ENCODE measurements at places on chromosomes 7 and 10.

GRCh38 chr10:124357561-124357885 is 61.2 kb downstream of the OAT start:
- peak; percentile 53 for DNase-seq
- H3K4me3 ChIP-seq, result no peak overlapping the region
- H3K27me3 ChIP-seq, result no peaks in the 10 kb centered on the region
- H3K4me1 ChIP-seq, result peaks cover 10% of the 10 kb centered on the region
- H3K36me3 ChIP-seq, result no peaks in the 10 kb centered on the region

DNA sequence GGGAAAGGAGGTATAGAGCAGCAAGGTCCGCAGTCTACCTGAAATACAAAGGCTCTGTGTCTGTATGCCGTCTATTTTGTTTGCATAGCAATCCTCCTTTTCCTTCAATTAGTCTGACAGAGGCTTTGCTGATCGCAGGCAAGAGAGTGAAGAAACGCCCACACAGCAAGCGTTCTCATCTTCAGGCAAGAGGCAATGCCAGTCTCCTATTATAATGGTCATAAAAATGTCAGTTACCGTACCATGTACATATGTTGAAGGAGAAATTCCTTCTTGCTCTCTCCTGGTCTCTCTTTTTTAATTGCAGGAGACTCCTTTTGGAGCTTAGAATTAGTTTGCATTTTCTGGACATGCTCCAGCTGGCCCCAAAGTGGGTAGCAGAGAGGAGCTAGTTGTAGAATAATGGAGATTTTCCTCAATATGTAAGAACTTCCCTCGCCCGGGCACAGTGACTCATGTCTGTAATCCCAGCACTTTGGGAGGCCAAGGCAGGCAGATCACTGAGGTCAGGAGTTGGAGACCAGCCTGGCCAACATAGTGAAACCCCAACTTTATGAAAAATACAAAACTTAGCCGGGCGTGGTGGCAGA is 139.5 kb downstream of the PFKFB3 start:
- H3K36me3 ChIP-seq, result no peaks in the 10 kb centered on the region
- H3K27me3 ChIP-seq, result no peaks in the 10 kb centered on the region
- no peak overlapping the region for H3K27ac ChIP-seq

DNA sequence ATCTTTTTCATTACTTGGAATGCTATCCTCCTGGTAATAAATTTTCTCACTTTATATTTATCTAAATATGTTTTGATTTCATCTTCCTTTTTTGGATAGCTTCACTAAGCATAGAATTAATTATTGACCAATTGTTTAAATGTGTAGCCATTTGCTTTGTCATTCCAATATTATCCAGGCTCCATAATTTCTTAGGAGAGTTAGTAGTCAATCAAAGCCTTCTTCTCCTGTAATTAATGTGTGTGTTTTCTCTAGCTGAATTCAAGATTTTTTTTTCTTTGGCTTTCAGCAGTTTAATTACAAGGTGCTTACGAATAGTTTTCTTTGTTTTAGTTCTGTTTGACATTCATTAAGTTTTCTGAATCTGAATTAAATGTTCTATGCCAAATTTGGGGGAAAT is 545.9 kb upstream of the CELF2 start:
- DNase-seq, result no peak
- no peak overlapping the region for H3K4me3 ChIP-seq
- H3K4me1 ChIP-seq, result no peaks in the 10 kb centered on the region
- H3K36me3 ChIP-seq, result no peaks in the 10 kb centered on the region
- H3K27me3 ChIP-seq, result no peaks in the 10 kb centered on the region

- H3K27me3 ChIP-seq, result peaks cover 13% of the 10 kb centered on the region
- no peak for DNase-seq
- H3K4me1 ChIP-seq, result no peaks in the 10 kb centered on the region
- no peak overlapping the region for H3K27ac ChIP-seq
Observed at GRCh38 chr7:157876469-157877285, 539.9 kb downstream of the DNAJB6 start.

- H3K27ac ChIP-seq, result no peak overlapping the region
- no peaks in the 10 kb centered on the region for H3K27me3 ChIP-seq
- peaks cover 39% of the 10 kb centered on the region for H3K36me3 ChIP-seq
Observed at GRCh38 chr7:149071641-149072437, 18.7 kb downstream of the ZNF786 start.

GRCh38 chr10:69911613-69912528 is 110.2 kb downstream of the COL13A1 start:
- peaks cover 29% of the 10 kb centered on the region for H3K4me1 ChIP-seq
- peak overlapping the region; percentile 43 for H3K27ac ChIP-seq
- no peak overlapping the region for H3K4me3 ChIP-seq

- no peaks in the 10 kb centered on the region for H3K36me3 ChIP-seq
- H3K27ac ChIP-seq, result no peak overlapping the region
- H3K27me3 ChIP-seq, result no peaks in the 10 kb centered on the region
- H3K4me1 ChIP-seq, result peaks cover 29% of the 10 kb centered on the region
- no peak overlapping the region for H3K4me3 ChIP-seq
Observed at GRCh38 chr7:106218546-106218945, 66.2 kb downstream of the NAMPT start.

- no peak overlapping the region for H3K4me3 ChIP-seq
- H3K4me1 ChIP-seq, result peaks cover 13% of the 10 kb centered on the region
- H3K27ac ChIP-seq, result no peak overlapping the region
- no peaks in the 10 kb centered on the region for H3K36me3 ChIP-seq
- H3K27me3 ChIP-seq, result no peaks in the 10 kb centered on the region
Observed at GRCh38 chr7:116340943-116341907, 130.9 kb downstream of the TES start.

DNA sequence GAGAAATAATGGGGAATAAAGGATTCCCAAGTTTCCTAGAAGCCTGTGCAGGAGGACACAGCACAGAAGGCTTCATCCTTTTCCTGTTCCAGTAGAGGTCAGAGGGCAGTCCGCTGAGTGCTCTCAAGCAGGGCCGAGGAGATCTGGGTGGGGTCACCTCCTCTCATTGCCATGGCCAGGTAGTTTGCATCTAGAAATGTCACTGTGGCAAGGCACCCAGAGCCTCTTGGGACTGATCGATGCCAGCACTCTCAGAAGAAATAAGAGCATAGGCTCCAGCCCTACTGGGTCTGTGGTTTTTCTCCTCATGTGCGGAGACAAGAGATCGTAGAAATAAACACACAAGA is 7.9 kb downstream of the NUB1 start:
- peak overlapping the region; percentile 72 for H3K27ac ChIP-seq
- no peak for DNase-seq
- peaks cover 68% of the 10 kb centered on the region for H3K36me3 ChIP-seq
- H3K4me1 ChIP-seq, result peaks cover 10% of the 10 kb centered on the region

- no peak for DNase-seq
- no peak overlapping the region for H3K27ac ChIP-seq
- H3K4me1 ChIP-seq, result no peaks in the 10 kb centered on the region
- no peak overlapping the region for H3K4me3 ChIP-seq
Observed at GRCh38 chr10:67401711-67402110, 294.3 kb downstream of the CTNNA3 start.

GRCh38 chr10:123455861-123456260 is 210.3 kb upstream of the GPR26 start:
- no peaks in the 10 kb centered on the region for H3K4me1 ChIP-seq
- DNase-seq, result no peak
- H3K4me3 ChIP-seq, result no peak overlapping the region
- H3K36me3 ChIP-seq, result no peaks in the 10 kb centered on the region
- H3K27me3 ChIP-seq, result peaks cover 4% of the 10 kb centered on the region

GRCh38 chr10:121999301-121999700 is 10.3 kb downstream of the TACC2 start:
- H3K4me3 ChIP-seq, result no peak overlapping the region
- H3K27me3 ChIP-seq, result no peaks in the 10 kb centered on the region
- peaks cover 1% of the 10 kb centered on the region for H3K4me1 ChIP-seq
- no peaks in the 10 kb centered on the region for H3K36me3 ChIP-seq
- no peak for DNase-seq

GRCh38 chr10:24307696-24308485 is 99.0 kb downstream of the KIAA1217 start:
- H3K4me1 ChIP-seq, result peaks cover 15% of the 10 kb centered on the region
- no peaks in the 10 kb centered on the region for H3K36me3 ChIP-seq
- H3K4me3 ChIP-seq, result no peak overlapping the region
- no peak for DNase-seq
- H3K27ac ChIP-seq, result no peak overlapping the region

- DNase-seq, result no peak
- H3K4me1 ChIP-seq, result no peaks in the 10 kb centered on the region
- H3K27me3 ChIP-seq, result no peaks in the 10 kb centered on the region
- H3K36me3 ChIP-seq, result peaks cover 64% of the 10 kb centered on the region
Observed at GRCh38 chr7:135597181-135597925, 39.6 kb downstream of the NUP205 start.

GRCh38 chr10:9833942-9834341 is 1183.7 kb upstream of the CELF2 start:
- no peaks in the 10 kb centered on the region for H3K4me1 ChIP-seq
- no peak overlapping the region for H3K4me3 ChIP-seq
- no peak overlapping the region for H3K27ac ChIP-seq
- no peaks in the 10 kb centered on the region for H3K36me3 ChIP-seq
- H3K27me3 ChIP-seq, result no peaks in the 10 kb centered on the region
- no peak for DNase-seq

DNA sequence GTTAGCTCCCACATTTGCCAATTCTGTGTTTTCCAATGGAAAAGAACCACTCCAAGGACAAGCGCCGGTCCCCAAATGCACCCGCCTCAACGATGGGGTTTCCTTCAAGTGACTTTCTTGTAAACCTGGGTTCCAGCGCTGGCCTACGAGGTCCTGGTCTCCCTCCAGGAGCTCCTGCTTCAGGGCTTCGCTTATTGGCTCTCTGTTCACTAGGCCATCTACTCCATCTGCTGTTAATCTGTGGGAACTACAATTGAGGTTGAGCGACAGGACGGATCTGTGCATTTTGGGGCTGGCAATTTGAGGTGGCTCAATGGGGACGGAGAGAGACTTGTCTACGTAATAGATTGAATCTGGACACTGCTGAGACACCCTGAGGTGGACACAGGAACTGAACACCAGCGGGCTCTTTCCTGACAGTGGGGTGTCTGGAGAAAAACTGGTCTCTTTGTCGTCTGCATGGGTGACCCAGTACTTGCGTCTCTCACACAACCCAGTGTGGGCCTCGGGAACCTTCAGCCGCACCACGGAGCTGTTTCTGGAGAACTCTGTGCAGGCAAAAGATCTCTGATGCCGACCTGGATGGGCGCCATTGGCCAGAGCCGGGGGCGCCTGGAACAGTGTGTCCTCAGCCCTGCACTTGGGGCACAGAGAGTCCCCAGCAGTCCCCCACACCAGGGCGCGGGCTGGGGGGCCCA is 115.9 kb upstream of the ADAM12 start:
- no peak overlapping the region for H3K27ac ChIP-seq
- DNase-seq, result no peak
- H3K4me3 ChIP-seq, result no peak overlapping the region
- no peaks in the 10 kb centered on the region for H3K4me1 ChIP-seq

DNA sequence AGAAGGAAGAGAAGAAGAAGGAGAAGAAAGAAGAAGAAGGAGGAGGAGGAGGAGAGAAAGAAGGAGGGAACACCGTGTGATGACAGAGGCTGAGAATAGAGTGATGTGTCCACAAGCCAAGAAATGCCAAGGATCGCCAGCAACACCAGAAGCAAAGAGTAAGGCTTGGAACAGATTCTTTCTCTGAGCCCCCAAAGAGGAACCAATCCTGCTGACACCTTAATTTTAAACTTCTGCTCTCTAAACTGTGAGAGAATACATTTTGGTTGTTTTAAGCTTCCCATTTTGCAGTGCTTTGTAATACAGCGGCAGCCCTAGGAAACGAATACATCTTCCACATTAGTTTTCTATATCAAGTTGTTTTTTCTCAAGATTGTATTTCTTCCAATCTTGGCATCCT is 13.9 kb upstream of the WNT8B start:
- no peak overlapping the region for H3K4me3 ChIP-seq
- no peaks in the 10 kb centered on the region for H3K4me1 ChIP-seq
- no peak overlapping the region for H3K27ac ChIP-seq
- peaks cover 15% of the 10 kb centered on the region for H3K27me3 ChIP-seq

DNA sequence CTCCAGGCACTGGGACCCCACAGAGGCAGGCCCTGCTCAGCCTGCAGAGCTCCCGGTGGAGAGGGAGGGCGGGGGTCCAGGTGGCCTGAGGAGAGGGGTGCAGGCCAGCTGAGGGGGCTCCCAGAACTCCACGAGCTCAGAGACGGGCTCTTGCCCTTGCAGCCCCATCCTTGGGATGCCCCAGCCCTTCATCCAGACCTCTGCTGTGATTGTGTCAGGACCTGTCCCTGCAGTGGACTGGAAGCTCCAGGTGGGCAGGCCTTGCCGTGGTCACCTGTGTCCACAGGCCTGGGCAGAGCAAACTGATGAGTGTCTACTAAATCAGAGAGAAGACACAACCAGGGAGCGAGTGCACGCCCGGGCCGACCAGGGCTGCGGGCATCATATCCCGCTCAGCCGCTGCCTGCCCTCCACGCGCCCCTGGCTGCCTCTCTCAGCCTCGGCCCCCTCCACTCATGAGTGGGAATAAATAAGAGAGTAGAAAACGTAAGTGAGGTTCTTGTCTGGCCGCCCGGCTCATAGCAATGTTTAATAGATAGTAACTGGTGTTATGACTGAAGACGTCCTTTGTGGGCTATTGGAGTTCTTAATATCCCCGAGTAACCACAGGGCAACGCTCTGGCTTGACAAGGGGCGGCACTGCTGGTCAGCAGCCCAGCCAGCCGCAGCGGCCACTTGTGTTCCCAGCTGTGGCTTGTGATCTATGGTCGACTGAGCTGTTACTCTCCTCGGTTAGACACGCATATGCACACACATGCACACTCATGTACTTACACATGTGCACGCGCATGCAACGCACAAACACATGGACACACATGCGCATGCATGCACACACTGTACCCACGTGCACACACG is 105.6 kb downstream of the LHPP start:
- no peak overlapping the region for H3K27ac ChIP-seq
- no peak overlapping the region for H3K4me3 ChIP-seq
- H3K27me3 ChIP-seq, result no peaks in the 10 kb centered on the region
- DNase-seq, result peak; percentile 54

DNA sequence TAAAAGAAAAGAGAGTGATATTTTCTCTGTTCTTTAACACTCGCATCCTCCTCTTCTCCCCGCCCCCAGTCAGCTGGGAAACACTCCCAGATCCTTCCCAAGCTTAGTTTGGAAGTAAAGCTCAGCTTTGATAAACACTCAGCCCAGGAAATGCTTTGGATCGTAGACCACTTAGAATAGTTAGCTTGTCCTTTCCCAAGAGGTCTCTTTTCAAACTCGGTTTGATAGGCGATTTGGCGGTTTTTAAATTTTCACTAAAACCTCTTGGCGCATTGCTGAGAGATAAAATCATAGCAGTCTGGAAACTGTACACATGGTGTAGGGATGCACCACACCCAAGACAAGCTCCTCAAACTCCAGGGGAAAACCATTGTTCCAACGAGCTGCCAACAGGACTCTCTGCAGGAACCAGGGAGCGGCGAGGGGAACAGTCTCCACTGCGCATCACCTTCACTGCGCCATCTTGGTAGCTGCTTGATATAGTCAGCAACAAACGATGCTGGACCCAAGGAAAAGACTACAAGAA is 22.3 kb downstream of the SMURF1 start:
- peak overlapping the region; percentile 34 for H3K27ac ChIP-seq
- peaks cover 74% of the 10 kb centered on the region for H3K4me1 ChIP-seq
- DNase-seq, result no peak

- H3K4me3 ChIP-seq, result no peak overlapping the region
- no peak overlapping the region for H3K27ac ChIP-seq
- H3K36me3 ChIP-seq, result peaks cover 62% of the 10 kb centered on the region
- no peaks in the 10 kb centered on the region for H3K27me3 ChIP-seq
Observed at GRCh38 chr10:5453749-5454489, 41.6 kb downstream of the NET1 start.

GRCh38 chr7:7103343-7104313 is 78.7 kb upstream of the C1GALT1 start:
- no peak overlapping the region for H3K27ac ChIP-seq
- peaks cover 7% of the 10 kb centered on the region for H3K4me1 ChIP-seq
- H3K36me3 ChIP-seq, result no peaks in the 10 kb centered on the region
- no peaks in the 10 kb centered on the region for H3K27me3 ChIP-seq
- no peak for DNase-seq
